Kidney (tissue), 22 donors: ENCODE measurements at places on chromosomes 16 and 17. TPM values are rescaled to one million over a fixed set of nuclear protein-coding genes. Genes with fewer than 3 reads are reported as not detected.

DNA sequence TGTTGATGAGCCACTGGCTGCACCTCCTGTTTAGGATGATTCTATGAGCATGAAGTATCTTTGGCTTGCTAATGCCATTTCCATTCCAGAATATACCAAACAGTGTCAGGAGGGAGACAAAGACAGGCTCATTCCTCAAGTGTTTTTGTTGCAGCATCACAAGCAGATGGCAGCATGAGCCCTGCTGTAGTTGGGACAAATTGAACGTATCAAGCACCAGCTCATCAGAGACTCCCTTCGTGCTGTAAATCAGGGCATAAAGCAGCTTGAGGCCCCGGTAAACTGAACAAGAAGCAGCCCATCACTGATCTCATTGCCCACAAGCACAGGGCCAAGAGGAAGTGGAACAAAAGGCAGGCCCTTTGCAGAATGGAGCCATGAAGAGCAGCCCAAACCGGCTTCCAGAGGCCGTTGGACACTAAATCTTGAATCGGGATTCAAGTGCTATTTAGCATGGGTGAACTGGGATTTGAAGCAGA, 45.9 kb upstream of the HS3ST3A1 start:
- no peak overlapping the region for H3K4me3 ChIP-seq
- H3K36me3 ChIP-seq = no peaks in the 10 kb centered on the region
- no peaks in the 10 kb centered on the region for H3K27me3 ChIP-seq

GRCh38 chr17:44187131-44187899, 543 bp downstream of the TMUB2 start:
- H3K36me3 ChIP-seq = peaks cover 8% of the 10 kb centered on the region
- H3K4me3 ChIP-seq = peak overlapping the region; percentile 93
- peak overlapping the region; percentile 96 for H3K27ac ChIP-seq
- no peaks in the 10 kb centered on the region for H3K27me3 ChIP-seq
- DNase-seq = peak; percentile 38

DNA sequence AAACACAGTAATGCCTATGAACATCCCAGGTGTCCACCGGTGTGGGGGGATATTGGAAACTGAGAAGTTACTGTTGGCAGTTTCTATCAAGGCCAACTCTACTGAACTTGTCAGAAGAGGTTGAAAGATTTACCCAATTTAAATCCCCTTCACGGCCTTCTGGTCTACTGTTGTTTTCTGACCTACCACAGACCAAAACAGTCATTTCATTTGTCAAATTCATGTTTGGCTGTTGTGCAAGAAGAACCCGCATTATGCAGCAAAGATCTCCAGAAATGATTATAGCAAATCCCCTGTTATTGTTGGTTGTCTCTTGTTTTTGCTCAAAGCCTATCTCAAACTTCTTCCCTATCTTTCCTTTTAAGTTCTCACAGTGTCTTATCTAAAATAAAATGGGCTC, 73.1 kb upstream of the MAF start:
- no peak for DNase-seq
- no peak overlapping the region for H3K27ac ChIP-seq
- H3K4me1 ChIP-seq = no peaks in the 10 kb centered on the region
- no peaks in the 10 kb centered on the region for H3K36me3 ChIP-seq
- H3K4me3 ChIP-seq = no peak overlapping the region
- no peaks in the 10 kb centered on the region for H3K27me3 ChIP-seq

The ACAP1 gene
- total RNA-seq = 26.0 TPM

DNA sequence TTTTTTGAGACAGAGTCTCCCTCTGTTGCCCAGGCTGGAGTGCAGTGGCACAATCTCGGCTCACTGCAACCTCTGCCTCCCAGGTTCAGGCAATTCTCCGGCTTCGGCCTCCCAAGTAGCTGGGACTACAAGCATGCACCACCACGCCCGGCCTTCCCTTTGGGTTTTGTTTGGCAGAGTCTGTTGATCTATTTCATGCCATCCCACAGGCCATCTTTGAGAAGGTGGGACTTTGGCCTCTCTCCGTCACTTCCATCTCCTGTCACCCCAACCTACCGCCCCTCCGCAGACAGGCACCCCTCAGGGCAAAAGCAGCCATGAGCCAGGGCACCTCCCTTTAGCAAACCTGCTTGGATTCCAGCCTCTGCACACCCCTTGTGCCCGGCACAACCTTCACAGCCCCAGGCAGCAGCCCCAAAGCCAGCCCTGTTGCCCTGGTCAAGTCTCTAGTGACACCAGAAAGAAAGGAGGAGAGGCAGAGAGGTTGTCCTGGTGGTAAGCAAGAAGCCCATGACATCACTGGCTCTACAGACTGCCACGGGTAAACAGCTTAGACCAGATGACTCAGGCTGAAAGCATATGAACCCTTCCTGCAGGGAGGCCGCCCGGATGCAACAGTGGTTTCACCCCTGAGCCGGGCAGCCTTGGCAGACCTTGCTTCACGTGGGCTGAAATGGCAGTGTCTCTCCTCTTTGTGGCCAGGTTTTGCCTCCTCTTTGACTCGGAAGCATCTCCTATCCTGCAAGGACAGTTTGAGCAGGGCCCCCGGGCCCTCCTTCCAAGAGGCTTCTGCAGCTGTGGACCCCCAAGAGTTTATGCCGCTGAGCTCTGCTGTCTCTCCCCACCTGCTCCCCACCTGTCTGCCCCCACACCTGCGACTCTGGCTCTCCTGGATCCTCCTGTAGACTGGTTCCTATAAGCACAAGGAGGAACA, 8.1 kb upstream of the TIMP2 start:
- H3K4me1 ChIP-seq = peaks cover 7% of the 10 kb centered on the region
- peak; percentile 82 for DNase-seq
- no peak overlapping the region for H3K4me3 ChIP-seq

GRCh38 chr17:7932483-7932891, 481 bp downstream of the CNTROB start:
- no peaks in the 10 kb centered on the region for H3K27me3 ChIP-seq
- peaks cover 8% of the 10 kb centered on the region for H3K4me1 ChIP-seq
- H3K4me3 ChIP-seq = peak overlapping the region; percentile 99
- peak overlapping the region; percentile 75 for H3K27ac ChIP-seq
- peaks cover 6% of the 10 kb centered on the region for H3K36me3 ChIP-seq

The C16orf86 gene
- 6.6 TPM for total RNA-seq

GRCh38 chr17:5286846-5287245, 4.8 kb downstream of the RABEP1 start:
- no peak overlapping the region for H3K27ac ChIP-seq
- H3K4me1 ChIP-seq = peaks cover 2% of the 10 kb centered on the region
- no peak for DNase-seq

The GRAPL gene
- 10.7 TPM for total RNA-seq

- no peaks in the 10 kb centered on the region for H3K36me3 ChIP-seq
- peak within 1 kb of the TSS; percentile 30 for H3K27ac ChIP-seq
- no peaks in the 10 kb centered on the region for H3K4me1 ChIP-seq
- DNase-seq = peak; percentile 99
- H3K4me3 ChIP-seq = peak within 1 kb of the TSS; percentile 40
These were observed at the start of gene DNAH9 for GRCh38 chr17:11598274-11599221. DNAH9 (plus strand) TSS chr17:11598470; CDS start chr17:11598499, 29 bp downstream.

- H3K27ac ChIP-seq = no peak overlapping the region
- H3K4me1 ChIP-seq = no peaks in the 10 kb centered on the region
These were observed 94.6 kb upstream of the SMIM36 start for GRCh38 chr17:55605705-55606487.

GRCh38 chr17:68455901-68456338, 1.4 kb downstream of the WIPI1 start:
- H3K4me3 ChIP-seq = no peak overlapping the region
- no peak for DNase-seq
- no peaks in the 10 kb centered on the region for H3K36me3 ChIP-seq
- peak overlapping the region; percentile 94 for H3K27ac ChIP-seq
- H3K4me1 ChIP-seq = no peaks in the 10 kb centered on the region

GRCh38 chr16:23840310-23840709, 4.5 kb downstream of the PRKCB start:
- no peak for DNase-seq
- H3K4me1 ChIP-seq = no peaks in the 10 kb centered on the region
- no peaks in the 10 kb centered on the region for H3K36me3 ChIP-seq
- peaks cover 7% of the 10 kb centered on the region for H3K27me3 ChIP-seq
- no peak overlapping the region for H3K27ac ChIP-seq

DNA sequence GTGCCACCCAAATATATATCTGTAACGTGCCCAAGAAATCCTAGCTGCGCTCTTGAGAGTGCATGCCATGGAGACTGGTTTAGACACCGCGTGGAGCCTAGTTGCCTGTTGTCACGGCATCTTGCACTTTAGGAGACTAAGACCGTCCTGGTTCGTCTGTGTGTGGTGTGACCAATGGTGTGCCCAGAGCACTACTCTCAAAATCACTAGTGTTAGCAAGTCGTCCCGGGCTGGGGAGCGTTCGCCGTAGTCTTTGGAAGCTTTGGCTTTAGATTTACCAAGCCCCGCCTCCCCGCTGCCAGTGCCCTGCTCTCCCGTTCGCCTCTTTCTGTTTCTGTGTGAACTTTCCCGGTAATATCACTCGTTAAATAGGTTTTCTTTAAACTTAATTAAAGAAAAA, 27.0 kb downstream of the CLUH start:
- H3K27me3 ChIP-seq = no peaks in the 10 kb centered on the region
- DNase-seq = peak; percentile 38
- H3K4me1 ChIP-seq = no peaks in the 10 kb centered on the region
- H3K27ac ChIP-seq = no peak overlapping the region

GRCh38 chr17:72421128-72422092, 300.6 kb downstream of the SOX9 start:
- no peak overlapping the region for H3K27ac ChIP-seq
- DNase-seq = peak; percentile 87
- no peaks in the 10 kb centered on the region for H3K36me3 ChIP-seq
- H3K4me3 ChIP-seq = no peak overlapping the region
- no peaks in the 10 kb centered on the region for H3K27me3 ChIP-seq

GRCh38 chr17:67492251-67492740, 115.2 kb downstream of the PITPNC1 start:
- H3K27me3 ChIP-seq = no peaks in the 10 kb centered on the region
- H3K27ac ChIP-seq = no peak overlapping the region
- no peak for DNase-seq
- H3K36me3 ChIP-seq = no peaks in the 10 kb centered on the region
- no peak overlapping the region for H3K4me3 ChIP-seq
- peaks cover 3% of the 10 kb centered on the region for H3K4me1 ChIP-seq

- H3K4me1 ChIP-seq = no peaks in the 10 kb centered on the region
- DNase-seq = no peak
- H3K36me3 ChIP-seq = no peaks in the 10 kb centered on the region
- no peak overlapping the region for H3K4me3 ChIP-seq
These were observed 201.6 kb upstream of the SOX9 start for GRCh38 chr17:71919186-71919585.

- no peak for DNase-seq
- H3K4me1 ChIP-seq = peaks cover 3% of the 10 kb centered on the region
- H3K27me3 ChIP-seq = no peaks in the 10 kb centered on the region
- H3K27ac ChIP-seq = no peak overlapping the region
- H3K36me3 ChIP-seq = no peaks in the 10 kb centered on the region
These were observed 195.2 kb upstream of the CHMP6 start for GRCh38 chr17:80796430-80796861.

The KRTAP3-1 gene
- total RNA-seq = not detected

The FSCN2 gene
- total RNA-seq = 3.8 TPM

The KRT23 gene
- total RNA-seq = 4.2 TPM

The SPN gene
- 8.8 TPM for total RNA-seq

DNA sequence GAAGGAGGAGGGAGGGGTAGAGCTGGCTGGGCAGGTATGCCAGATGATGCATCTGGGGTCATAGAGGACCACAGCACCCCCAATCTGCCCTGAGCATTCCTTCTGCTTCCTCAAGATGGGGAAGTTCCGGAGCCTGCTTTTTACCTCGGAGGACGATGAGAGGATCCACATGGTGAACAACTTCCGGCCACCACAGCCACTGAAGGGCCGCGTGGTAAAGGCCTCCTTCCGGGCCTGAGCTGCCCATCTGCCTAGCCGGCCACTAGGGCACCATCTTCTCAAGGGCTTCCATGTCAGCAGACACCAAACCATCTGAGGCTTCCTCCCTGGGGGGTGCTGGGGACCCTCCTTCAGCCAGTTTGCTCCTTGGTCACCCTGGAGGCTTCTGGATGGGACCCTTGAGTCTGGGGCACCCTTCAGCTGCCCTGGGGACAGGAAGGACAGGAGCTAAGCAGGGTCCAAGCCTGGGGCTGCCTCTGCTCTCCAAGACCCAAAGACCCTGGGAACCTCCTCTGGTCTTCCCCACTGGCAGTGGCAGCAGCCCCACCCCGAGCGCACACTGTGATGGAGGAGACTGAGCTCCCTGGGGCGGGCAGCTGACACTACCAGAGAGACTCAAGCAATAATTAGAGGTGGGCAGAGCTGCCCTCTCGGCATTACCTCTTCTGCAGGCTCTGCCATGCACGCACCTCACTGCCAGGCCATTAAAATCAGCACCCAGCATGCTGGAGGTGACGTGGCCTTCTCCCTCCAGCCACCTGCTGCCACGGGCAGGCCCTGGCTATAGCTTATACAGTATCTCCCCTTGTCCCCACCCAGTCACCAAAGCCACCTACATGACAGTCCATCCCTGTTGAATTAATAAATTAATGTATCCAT, 9.3 kb downstream of the CA7 start:
- no peaks in the 10 kb centered on the region for H3K4me1 ChIP-seq
- no peaks in the 10 kb centered on the region for H3K36me3 ChIP-seq
- H3K27me3 ChIP-seq = no peaks in the 10 kb centered on the region
- no peak for DNase-seq
- no peak overlapping the region for H3K4me3 ChIP-seq
- no peak overlapping the region for H3K27ac ChIP-seq

The MTHFSD gene
- total RNA-seq = 26.2 TPM

The CDH3 gene
- total RNA-seq = 61.3 TPM

The WFIKKN1 gene
- total RNA-seq = 0.69 TPM

GRCh38 chr16:4018391-4018790, 97.9 kb downstream of the ADCY9 start:
- H3K27me3 ChIP-seq = no peaks in the 10 kb centered on the region
- H3K4me1 ChIP-seq = no peaks in the 10 kb centered on the region
